ENCODE measurements at places on chromosomes 4 and X. TPM values are rescaled to one million over a fixed set of nuclear protein-coding genes. Genes with fewer than 3 reads are reported as not detected.

OPHN1 gene
- 0.10 TPM for total RNA-seq

CLIC2 gene
- 0.79 TPM for total RNA-seq

SSX3 gene
- not detected for total RNA-seq

TEX13C gene
- total RNA-seq, result not detected

TRIM60 gene
- not detected for total RNA-seq

NEIL3 gene
- 38.9 TPM for total RNA-seq

DNA sequence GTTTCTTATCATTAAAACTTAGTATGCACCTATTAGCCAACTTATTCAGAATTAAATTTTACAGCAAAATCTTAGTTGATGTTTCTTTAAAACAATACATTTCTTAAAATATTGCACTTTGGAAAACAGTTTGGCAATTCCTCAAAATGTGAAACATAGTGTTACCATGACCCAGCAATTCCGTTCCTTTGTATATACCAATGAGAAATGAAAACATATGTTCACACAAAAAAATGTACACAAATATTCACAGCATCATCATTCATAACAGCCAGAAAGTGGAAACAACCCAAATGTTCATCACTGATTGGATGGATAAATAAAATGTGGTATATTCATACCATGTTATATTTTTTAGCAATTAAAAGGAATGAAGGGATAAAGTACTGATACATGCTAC is 50.2 kb downstream of the WDR44 start:
- no peak overlapping the region for H3K4me3 ChIP-seq
- DNase-seq, result no peak
- peaks cover 17% of the 10 kb centered on the region for H3K4me1 ChIP-seq
- no peak overlapping the region for H3K27ac ChIP-seq

DNA sequence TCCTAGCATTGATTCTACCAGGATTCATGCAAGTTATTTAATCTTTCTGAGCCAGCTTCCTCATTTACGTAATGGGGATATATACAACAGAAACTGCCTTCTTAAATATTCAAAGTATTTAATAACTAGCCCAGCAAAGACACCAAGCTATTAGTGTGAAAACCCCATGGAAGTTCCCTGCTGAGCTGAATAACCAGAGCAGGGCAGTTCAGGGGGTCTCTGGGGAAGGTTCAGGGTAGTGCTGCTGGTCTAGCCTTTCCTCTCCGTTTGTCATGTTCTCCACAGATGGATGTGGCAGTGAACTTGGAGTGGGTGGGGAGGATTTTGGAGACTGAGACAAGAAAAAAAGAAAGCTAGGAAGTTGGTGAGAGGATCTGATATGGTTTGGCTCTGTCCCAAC is 240.8 kb upstream of the TAPT1 start:
- no peak overlapping the region for H3K4me3 ChIP-seq
- no peak overlapping the region for H3K27ac ChIP-seq
- no peaks in the 10 kb centered on the region for H3K4me1 ChIP-seq
- no peak for DNase-seq
- H3K36me3 ChIP-seq, result no peaks in the 10 kb centered on the region

- H3K27ac ChIP-seq, result no peak overlapping the region
- H3K36me3 ChIP-seq, result no peaks in the 10 kb centered on the region
- no peaks in the 10 kb centered on the region for H3K27me3 ChIP-seq
- no peaks in the 10 kb centered on the region for H3K4me1 ChIP-seq
- no peak overlapping the region for H3K4me3 ChIP-seq
- DNase-seq, result no peak
These were observed 87.6 kb downstream of the DCUN1D4 start for GRCh38 chr4:51930557-51930956.

GRCh38 chrX:2848871-2849301 is 20.2 kb downstream of the GYG2 start:
- no peak overlapping the region for H3K27ac ChIP-seq
- H3K36me3 ChIP-seq, result no peaks in the 10 kb centered on the region
- no peaks in the 10 kb centered on the region for H3K4me1 ChIP-seq
- no peak for DNase-seq
- no peaks in the 10 kb centered on the region for H3K27me3 ChIP-seq

DNA sequence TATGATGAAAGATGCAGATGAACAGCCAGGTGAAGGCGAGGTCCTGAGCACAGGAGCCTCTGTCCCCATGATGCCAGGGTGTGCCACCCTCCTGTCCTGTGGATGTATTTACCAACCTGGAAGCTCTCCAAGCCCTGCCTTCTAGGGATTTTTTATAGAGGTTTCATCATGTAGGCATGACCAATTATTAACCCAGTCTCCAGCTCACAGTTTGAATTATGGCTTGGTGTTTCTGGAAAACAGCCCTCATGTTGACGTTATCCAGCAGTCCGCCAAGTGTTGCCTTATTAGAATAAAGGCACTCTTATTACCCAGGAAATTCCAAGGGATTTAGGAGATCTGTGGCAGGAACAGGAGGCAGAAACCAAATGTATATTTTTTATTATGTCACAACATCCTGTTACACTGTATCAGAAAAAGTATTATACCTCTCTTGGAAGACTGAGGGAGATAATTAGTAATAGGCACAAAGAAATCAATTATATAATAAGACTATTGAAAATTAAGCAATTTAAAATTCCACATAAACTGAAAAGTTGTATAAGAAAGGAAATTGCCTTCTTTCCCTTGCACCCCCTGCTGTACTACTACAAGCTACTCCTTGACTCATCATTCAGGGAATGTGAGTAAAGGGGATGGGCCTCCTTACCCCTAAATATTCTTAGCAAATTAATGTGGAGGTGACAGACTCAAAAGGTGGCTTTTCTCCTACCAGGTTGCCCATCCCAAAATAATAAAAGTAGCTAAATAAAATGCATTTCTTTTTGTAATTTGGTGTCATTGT is 129.6 kb downstream of the ZNF330 start:
- DNase-seq, result no peak
- no peaks in the 10 kb centered on the region for H3K36me3 ChIP-seq
- H3K27me3 ChIP-seq, result no peaks in the 10 kb centered on the region
- H3K4me3 ChIP-seq, result no peak overlapping the region
- H3K4me1 ChIP-seq, result no peaks in the 10 kb centered on the region

GRCh38 chrX:110491846-110492620 is 133.4 kb downstream of the RTL9 start:
- DNase-seq, result no peak
- H3K27me3 ChIP-seq, result no peaks in the 10 kb centered on the region
- H3K36me3 ChIP-seq, result no peaks in the 10 kb centered on the region
- H3K27ac ChIP-seq, result no peak overlapping the region

DNA sequence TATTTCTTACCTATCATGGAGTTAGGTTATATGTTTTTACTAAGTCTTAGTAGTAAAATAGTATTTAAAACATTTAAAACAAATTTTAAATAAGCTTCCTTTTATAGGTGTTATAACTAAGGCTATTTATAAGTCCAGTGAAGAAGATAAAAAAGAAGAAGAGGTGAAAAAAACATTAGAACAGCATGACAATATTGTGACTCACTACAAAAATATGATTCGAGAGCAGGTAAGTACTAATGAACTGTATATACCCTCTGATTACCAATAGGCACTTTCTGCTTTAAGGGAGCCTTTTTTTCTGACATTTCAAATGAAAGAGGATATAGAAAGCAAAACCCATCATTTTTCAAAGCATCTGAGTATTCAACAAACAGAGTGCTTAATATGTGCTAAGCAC is 76.6 kb downstream of the USO1 start:
- H3K27me3 ChIP-seq, result no peaks in the 10 kb centered on the region
- peaks cover 18% of the 10 kb centered on the region for H3K36me3 ChIP-seq
- DNase-seq, result no peak
- no peak overlapping the region for H3K27ac ChIP-seq
- H3K4me1 ChIP-seq, result no peaks in the 10 kb centered on the region
- H3K4me3 ChIP-seq, result no peak overlapping the region

- H3K27me3 ChIP-seq, result no peaks in the 10 kb centered on the region
- H3K36me3 ChIP-seq, result no peaks in the 10 kb centered on the region
- H3K27ac ChIP-seq, result no peak overlapping the region
- no peak for DNase-seq
- no peaks in the 10 kb centered on the region for H3K4me1 ChIP-seq
- H3K4me3 ChIP-seq, result no peak overlapping the region
These were observed 124.0 kb upstream of the ZCCHC13 start for GRCh38 chrX:74179990-74180389.

DNA sequence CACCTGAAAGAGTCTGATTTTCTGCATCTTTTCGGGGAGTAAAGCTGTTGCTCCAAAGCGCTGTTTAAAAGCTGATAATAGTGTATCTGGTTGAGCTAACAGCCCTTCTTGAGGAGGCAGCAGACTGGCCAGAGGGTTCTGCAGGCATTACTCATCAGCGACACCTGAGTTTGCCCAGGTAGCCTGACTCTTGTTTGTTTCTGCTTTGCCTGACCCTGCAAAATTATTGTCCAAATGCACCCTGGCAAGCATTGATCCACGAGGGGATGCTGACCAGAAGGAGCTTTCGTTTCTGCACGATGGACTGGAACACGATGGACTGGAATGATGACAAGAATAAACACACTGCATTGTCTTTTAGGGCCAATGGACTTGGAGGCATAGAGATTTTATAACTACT is 6.2 kb downstream of the CD99 start:
- peaks cover 94% of the 10 kb centered on the region for H3K4me1 ChIP-seq
- peak overlapping the region; percentile 82 for H3K27ac ChIP-seq
- DNase-seq, result no peak
- H3K27me3 ChIP-seq, result no peaks in the 10 kb centered on the region

DNA sequence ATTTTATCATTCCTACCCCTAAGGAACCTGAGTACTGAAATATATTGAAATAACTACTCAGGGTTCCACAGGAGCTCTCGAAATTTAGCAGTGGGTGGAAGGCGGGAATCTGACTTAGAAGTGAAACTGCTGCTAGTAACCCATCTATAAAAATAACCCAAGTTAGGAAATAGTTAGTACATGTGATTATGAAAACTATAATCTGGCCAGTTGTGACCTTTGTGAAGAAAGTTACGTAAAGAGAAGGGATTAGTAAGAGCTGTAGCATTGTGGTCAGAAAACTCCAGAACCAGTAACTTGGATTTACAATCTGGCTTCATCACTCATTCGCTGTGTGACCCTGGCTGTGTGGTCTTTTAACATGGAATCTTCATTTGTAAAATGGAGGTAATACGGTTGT is 175.5 kb downstream of the RAPGEF2 start:
- no peak overlapping the region for H3K27ac ChIP-seq
- H3K27me3 ChIP-seq, result no peaks in the 10 kb centered on the region
- H3K4me1 ChIP-seq, result no peaks in the 10 kb centered on the region
- no peak for DNase-seq
